ENCODE measurements at places on chromosomes 1 and 21.
A peak's percentile ranks its signal among the peaks of the same experiment; 100 is the strongest.

DNA sequence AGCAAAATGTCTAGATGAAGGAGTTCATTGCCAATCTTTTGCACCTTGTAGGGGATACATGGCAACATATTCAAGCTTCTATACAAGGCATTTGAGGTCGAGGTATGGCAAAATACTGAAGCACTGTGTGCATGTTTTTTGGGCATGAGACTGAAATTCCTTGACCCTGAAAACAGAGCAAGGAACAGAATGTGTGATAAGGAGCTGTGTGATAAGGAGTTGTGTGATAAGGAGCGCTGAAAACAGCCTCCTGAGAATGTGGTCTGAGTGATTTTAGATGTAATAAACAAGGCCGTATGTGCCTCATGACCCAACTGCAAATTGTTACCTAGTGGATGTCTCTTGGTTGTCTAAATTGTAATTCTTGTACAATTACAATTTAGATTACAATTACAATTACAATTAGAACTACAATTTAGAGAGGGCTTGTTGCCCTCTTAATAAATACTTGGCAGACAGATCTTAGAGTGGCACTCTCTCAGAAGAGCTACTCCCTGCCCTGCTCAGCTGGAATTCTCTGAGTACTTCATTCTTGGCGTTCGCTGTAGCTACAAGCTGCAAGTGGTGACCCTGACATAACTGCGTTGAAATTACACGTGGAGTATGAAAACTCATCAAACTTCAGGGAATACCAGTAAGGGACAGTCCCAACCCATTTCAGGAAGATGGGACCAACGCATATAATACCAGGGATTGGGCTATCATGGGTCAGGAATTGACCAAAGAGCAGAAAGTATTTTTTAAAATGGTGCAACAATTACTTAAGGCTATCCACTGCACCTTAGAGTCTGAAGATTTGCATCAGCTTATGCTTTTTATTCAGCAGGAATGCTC, 20.0 kb upstream of the ITLN1 start:
- DNase-seq = no peak

GRCh38 chr1:64508629-64509028, 38.7 kb downstream of the CACHD1 start:
- no peak for DNase-seq

DNA sequence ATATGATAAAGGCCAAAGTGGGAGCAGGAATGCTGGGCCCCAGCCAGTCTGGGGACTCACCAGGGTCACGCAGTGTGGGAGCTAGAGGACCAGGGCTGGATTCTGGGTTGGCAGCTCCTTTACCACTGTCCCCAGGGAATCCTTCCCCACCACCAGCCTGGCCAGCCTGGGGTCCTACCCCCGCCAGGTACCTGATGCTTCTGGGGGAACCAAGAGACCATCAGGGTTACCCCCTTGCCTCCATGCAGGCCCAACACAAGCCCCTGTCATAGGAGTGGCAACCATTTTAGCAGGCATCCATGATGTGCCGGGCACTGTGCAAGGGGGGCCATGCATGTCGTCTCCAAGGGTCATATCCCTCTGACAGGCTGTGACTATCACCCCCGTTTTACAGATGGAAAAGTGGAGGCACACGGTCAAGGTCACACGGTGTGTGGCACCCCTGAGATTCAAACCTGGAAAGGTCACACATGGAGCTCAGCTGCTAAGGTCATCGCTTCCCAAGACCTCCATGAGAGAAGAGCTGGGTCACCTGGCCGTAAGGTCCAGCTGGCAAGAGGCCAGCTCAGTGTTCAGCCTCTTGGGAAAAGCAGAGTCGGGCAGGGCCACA, 16.4 kb downstream of the RUNX3 start:
- no peak for DNase-seq

DNA sequence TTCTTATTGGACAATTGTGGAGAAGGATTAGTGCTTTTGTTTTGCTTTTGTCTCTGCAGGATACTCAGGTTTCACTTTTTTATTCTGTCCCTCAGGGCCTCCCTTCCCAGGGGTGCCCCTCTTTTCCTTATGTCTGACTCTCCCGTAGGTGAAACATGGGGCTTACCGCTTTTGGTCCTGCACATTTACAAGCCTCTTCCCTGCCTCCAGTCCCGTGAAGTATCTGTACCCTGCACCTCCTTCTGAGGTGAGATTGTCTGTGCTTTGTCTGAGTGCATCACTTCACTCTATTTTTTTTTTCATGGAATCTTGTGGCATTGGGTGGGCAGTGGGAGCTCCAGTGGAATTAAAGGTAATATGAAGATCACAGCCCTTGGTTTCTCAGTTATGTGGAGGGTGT, 758.1 kb upstream of the TPTE start:
- no peak for DNase-seq

DNA sequence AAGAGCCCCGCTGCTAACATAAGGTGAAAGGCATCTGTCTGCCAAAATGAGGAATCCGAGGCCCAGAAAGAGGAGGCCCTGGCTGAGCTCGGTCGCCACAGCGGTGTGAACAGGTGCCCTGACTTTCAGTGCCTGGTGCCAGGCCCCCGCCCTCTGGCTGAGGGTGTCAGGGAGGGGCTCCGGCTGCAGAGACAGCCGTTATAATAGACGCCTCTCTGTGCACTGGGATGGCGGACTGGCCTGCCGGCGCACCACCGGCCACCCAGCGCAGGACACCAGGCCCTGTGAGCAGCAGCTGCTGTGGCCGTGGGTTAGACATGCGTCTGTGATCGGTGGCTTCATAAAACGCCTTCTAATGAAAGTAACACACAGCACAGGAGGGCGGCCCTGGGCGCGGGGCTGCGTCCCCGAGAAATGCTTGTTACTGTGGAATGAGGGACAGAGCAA, 51.4 kb upstream of the ACTRT2 start:
- no peak for DNase-seq

DNA sequence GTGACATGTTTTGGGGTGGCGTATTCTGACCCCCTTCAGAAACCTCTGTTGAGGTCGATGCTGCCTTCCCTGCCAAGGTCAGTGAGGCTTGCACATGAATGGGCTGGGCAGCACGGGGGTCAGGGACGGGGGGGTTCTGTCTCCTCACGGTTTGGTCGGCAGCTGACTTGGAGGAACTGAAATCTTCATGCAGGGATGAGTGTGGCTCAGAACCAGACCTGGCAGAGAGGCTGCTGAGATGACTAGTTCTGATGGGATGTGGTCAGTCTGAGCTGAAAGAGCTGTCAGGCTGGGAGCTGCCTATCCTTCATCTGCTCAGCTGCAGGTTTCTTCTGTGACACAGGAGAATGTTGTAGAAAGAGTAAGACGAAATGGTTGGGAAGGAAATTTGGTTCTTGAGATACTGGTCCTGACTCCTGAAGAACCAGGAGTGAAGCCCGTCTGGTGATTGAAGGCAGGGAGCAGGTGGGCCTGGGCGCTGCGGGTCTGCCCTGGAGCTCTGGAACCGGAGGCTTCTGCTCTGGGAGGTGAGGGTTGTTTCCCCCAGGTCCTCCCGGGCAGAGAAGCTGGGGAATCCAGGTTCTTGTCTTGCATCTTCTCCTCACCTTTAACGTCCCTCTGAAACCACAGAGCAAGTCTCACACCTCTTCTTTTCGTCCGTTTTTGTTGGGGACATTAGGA, 3.3 kb downstream of the SLX9 start:
- no peak for DNase-seq

DNA sequence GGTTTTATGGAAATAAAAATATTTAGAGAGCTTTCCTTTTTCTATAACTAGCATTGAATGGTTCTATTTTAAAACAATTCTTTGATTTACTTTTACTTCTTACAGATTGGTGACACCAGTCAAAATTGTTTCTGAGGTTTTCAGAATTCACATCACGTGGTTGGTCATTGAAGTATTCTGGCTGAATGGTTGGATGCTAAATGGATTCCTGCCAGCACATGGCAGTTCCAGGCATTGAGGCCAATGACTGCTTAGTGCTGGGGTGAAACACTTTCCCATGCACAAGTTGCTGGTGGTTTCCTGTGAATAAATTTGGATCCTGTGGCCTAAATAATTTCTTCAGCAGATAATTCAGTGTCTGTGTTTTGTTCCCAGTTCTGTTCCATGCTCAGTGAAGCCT, 20.6 kb downstream of the NCAM2 start:
- peak; percentile 17 for DNase-seq

- DNase-seq = no peak
These were observed 55.8 kb upstream of the GPR88 start for GRCh38 chr1:100482167-100482566.

GRCh38 chr1:45002650-45003645, 8.2 kb downstream of the HECTD3 start:
- DNase-seq = no peak

DNA sequence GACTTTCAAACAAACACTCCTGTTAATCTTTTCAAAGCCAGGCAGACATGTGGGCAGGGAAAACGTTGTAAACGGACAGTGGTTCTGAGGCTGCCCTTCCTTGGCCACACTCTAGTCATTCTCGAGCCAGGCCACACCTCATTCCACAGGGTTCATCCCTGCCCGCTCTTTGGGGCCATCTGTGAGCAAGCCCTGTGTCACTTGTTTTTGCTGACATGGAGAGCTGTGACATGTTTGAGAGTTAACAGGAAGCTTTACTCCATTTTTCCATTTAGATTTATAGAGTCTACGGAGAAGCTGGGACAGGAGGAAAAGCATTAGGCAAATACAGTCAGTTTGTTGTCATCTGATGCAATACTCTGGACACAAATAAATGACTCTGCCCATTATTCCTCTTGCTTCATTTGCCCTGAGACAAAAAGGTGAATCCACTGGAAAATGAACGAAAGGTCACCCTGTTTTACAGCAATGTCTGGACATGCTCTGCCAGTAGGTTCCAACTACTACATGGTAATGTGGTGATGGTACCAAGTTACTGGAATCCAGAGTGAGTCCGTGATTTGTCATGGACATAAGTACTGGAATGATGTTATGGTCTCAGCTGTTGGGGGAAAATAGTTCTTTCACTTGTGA, 126.9 kb downstream of the CLIC6 start:
- DNase-seq = no peak

GRCh38 chr1:212379366-212379765, 35.3 kb downstream of the PACC1 start:
- no peak for DNase-seq

GRCh38 chr1:192539297-192540092, 36.1 kb upstream of the RGS1 start:
- DNase-seq = no peak

GRCh38 chr1:10789803-10790702, 6.4 kb downstream of the CASZ1 start:
- no peak for DNase-seq

DNA sequence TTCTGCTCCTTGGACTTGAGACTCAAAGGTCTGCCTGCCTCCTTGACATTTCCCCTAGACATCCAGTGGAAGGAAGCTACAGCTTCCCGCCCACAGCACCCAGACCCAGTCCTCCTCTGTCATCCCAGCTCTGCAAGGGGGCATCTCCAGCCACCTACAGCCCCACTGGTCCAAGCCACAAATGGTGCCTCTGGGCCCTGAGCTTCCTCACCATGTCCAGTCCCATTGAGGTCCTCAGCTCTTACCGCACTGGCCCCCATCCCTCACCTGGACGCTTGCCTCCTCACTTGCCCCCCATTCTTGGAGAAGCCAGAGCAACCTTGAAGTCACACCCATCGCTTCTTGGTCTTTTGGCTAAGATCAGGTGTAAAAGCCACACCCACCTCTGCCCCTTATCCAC, 13.2 kb downstream of the PODN start:
- no peak for DNase-seq

GRCh38 chr21:46008893-46009621, 27.5 kb downstream of the COL6A1 start:
- no peak for DNase-seq

GRCh38 chr1:11473491-11474034, 5.4 kb upstream of the DISP3 start:
- no peak for DNase-seq

GRCh38 chr1:172545396-172546004, 12.6 kb downstream of the SUCO start:
- DNase-seq = no peak

GRCh38 chr21:46145840-46146691, 9.3 kb downstream of the FTCD start:
- DNase-seq = no peak

DNA sequence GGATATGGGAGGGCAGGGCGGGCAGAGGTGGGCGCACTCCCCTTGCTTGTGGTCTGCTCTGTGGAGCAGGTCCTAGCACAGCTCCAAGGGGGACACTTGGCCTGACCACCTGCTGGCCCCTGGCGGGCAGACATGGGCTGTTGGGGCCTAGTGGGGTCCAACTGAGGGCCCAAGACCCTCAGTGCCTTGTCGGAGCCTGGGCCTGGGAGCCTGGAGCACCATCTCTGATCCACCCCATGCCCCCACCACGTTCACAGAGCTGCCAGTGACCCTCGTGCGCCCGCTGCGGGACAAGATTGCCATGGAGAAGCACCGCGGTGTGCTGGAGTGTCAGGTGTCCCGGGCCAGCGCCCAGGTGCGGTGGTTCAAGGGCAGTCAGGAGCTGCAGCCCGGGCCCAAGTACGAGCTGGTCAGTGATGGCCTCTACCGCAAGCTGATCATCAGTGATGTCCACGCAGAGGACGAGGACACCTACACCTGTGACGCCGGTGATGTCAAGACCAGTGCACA, 70.6 kb downstream of the OBSCN start:
- no peak for DNase-seq

- DNase-seq = no peak
These were observed 72.0 kb downstream of the EPB41 start for GRCh38 chr1:28986306-28986910.

DNA sequence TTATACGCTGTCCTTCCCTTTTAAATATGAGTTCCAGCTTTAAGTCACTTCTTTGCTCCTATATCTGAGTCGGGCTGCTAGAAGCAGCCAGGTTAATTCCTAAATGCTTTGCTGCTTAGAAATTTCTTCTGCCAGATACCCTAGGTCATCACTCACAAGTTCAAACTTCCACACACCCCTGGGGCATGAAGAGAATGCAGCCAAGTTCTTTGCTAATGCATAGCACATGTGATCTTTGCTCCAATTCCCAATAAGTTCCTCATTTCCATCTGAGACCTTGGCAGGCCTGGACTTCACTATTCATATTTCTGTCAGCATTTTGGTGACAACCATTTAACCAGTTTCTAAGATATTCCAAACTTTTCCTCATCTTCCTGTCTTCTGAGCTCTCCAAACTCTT, 14.5 kb upstream of the APP start:
- no peak for DNase-seq

DNA sequence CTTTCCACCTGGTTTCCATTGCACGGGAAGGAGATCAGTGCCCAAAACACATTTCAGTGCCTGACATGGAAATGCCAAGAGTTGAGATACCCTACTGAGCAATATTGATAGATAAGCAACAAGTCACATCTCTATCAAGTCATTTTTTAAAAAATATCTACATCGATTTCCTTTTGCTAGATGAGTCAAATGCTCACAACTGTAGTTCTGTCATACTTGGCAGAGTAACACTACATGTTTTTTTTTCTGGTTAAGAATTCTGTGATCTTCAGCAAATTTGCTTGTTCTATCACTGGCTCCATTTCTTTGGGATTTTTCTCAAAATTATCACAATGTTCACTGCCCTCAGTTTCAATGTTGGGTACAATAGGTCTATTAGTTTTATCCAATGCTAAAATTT, 145.4 kb downstream of the ZC3H11B start:
- DNase-seq = no peak
